ENCODE measurements at places on chromosomes 6 and 20.

DNA sequence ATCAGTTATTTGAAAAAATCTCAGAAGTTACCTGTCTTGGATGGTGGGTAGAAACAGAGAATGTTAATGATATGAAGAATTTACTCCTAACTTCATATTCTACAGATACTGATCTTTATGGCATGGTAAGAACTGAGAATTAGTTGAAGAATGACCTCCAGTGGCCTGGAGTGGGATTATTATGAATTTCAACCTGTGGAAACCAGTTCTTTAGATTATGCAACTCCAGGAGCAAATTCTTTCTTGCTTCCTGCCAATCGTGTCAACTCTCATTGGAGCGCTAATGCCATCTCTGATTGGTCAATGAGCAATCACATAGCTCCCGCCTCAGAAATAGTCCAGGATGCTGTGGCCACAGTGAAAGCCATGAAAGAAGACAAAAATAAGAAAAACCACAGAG is 40.6 kb downstream of the LYRM2 start:
- no peak for DNase-seq

GRCh38 chr20:3749689-3750531 is 17.4 kb downstream of the HSPA12B start:
- DNase-seq = peak; percentile 65

GRCh38 chr6:9186148-9186547 is 750.8 kb upstream of the SLC35B3 start:
- no peak for DNase-seq

- DNase-seq = no peak
Observed at GRCh38 chr6:43097098-43097489, 21.0 kb downstream of the PTK7 start.

GRCh38 chr6:137870744-137871247 is 3.7 kb downstream of the TNFAIP3 start:
- DNase-seq = no peak

GRCh38 chr6:24991810-24992467 is 56.2 kb upstream of the RIPOR2 start:
- DNase-seq = no peak
